HFFc6 (cell line): ENCODE measurements at places on chromosomes 5 and 9.

GRCh38 chr5:83837265-83837907 lies 116.7 kb upstream of the HAPLN1 start:
- DNase-seq, result no peak

GRCh38 chr5:152332716-152333460 lies 72.2 kb downstream of the NMUR2 start:
- no peak for DNase-seq

DNA sequence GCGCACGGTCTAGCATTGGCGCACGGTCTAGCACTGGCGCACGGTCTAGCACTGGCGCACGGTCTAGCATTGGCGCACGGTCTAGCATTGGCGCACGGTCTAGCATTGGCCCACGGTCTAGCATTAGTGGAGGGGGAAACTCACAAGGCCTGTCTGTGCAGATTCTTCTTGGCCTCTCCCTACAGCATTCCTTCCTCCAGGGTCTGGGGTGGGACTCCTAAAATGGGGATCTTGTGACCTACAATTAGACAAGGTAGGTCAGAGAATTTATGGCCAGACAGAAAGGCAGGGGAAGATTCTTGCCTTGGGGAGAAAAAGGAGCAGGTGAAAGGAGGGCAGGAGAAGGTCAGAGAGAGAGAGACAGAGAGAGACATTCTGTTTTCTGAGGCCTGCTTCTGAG lies 5.4 kb upstream of the GBGT1 start:
- no peak for DNase-seq

DNA sequence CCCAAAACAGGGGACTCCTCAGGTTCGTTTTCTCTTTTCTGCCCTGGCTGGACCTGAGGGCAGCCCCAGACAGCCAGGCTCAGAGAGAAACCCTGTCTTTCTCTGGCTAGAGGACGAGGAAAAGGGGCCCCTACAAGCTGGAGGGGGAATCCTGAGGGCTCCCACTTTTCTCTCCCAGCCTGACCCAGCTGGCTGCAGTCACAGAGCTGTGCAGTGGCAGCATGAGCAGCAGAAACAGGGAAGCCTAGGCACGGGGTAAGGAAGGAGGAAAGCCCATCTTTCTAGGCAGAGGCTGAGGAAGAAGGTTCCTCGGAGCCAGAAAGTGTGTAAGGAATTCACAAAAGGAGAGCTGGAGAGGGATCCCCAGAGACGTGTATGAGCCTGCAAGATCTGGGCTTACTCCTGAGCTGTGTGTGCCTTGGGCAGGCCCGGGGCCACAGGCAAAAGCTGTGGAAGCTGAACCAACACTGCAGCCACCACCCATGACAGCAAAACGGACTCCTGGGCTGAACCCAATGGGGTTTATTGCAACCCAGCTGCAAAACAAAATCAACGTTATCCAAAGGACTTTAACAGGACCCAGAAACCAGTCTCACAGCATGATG lies 16.2 kb downstream of the CAMSAP1 start:
- no peak for DNase-seq

DNA sequence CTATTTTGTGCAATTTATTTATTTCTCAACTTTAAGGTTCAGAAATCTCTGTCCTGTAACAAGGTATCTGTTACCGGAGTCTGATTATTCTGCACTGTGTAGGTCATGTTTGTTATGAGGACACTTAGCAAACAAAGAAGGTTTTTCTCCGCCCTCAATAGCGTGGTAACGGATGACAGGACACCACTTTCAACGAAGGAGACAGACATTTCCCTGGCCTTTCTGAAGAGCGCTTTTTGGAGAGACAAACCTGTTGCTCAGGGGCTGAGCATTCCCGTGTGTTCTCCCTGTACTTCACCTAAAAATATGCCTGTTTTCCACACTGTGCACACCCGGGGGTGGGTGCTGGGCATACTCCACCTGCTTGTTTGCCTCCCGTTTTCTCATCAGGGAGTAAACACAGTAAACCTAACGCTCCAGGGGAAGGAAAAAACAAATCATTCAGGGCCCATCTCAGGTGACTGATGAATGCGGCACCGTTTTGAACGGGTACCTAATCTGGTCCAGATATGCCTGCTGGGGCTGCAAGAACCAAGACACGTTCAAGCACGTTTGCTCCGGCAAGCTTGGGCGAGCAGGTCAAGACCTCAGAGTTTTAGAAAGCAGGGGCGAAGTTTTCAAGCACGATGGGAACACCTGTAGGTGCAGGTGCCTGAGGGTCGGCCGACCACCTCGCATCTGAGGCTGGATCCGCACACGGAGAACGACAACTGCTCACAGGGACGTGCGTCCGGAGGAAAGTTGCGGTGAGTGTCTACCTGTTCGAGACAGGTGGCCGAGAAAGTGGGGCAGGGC lies 859 bp downstream of the RETREG1 start:
- no peak for DNase-seq

GRCh38 chr5:135386096-135386495 lies 12.9 kb downstream of the MACROH2A1 start:
- DNase-seq, result peak; percentile 60

DNA sequence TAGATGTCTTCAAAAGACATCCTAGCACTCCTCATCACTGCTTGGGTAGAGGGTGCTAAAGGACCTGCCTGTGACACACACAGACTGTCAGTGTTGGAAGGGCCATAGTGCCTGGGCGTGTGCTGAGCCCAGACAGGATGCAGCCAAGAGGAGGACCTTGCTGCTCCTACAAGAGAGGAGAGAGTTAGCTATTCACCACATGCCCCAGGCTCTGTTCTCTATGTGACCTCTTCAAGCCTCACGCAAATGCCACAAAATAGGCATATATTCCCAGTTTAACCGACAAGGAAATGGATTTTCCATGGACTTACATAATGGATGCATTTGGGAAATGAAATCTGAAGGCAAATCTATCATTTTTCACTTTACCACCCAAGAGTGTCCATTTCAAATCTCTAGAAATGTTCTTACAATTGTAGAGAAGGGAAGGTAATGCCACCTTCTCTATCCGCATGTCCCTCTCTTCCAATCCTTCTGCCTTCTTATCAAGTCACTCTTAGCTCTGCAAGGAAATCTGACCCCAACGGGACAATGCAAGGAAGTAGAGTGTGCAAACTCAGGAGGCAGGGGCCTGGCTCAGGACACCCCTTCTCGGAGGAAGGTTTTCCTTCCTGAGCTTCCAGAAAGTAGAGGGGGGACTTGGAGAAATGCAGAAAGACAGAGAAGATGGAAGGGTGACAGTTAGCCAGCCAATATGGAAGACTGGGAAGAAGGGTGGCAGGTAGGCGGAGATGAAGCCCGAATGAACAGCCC lies 49.5 kb downstream of the TRIM32 start:
- DNase-seq, result no peak

DNA sequence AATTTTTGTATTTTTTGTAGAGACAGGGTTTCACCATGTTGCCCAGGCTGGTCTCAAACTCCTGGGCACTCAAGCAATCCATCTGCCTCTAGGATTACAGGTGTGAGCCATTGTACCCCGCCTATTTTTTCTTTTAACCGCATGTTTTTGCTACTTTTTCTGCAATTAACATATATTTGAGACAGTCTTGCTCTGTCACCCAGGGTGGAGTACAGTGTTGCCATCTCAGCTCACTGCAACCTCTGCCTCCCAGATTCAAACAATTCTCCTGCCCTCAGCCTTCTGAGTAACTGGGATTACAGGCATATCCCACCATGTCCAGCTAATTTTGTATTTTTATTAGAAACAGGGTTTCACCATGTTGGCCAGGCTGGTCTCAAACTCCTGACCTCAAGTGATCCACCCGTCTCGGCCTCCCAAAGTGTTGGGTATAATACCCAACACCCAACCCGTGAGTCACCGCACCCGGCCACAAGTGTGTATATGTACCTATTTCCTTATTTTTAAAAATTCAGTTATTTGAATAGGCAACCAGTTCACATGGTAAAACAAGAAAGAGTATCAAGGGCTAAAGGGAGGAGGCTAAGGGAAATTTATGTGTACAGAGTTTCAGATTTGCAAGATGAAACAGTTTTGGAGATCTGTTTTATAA lies 13.3 kb downstream of the PHAX start:
- no peak for DNase-seq

DNA sequence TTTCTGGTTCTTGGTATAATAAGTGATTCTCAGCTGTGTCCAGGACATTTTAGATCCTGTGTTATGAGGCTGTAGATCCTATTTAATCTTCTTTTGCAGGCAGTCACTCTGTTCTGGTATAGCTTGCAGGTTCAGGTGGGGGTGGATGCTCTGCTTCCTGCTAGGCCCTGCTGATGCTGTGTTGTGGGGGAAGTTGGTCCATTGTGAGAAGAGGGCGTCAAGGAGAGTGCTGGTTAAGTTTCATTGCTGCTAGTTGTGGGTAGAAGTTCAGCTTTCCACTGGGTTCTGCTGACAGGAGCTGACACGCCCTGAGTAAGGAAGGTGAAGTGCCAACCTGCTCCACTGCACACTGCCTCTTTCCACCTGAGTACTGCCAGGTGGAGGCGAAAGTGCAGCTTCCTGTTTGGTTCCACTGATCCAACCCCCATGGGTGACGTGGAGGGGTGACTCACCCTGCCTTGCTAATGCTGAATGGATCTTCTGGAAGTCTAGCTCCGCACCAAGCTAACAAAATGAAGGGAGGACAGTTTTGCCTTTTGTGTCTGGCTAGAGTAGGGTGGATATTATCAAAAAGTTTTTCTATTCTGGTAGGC lies 16.3 kb downstream of the NMRK1 start:
- no peak for DNase-seq

DNA sequence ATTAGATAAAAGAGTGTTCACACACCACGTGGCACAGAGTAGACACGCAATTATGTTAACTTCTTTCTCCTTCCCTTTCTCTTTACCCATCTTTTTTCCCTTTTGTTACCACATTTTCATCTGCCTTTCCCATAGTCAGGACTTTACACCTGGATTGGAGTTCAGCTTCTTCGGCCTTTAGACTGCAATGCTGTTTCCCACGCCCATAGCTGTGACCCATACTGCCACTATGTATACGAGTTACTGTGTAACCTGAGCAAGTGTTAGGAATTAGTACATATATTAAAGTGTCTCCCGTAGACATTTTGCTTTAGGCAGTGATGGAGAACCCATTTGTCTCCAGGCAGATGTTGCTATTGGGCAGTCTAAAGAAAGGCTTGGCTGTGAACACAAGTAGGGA lies 143.6 kb upstream of the SLC28A3 start:
- no peak for DNase-seq
